ENCODE measurements at places on chromosomes 4 and X. TPM values are rescaled to one million over a fixed set of nuclear protein-coding genes. Genes with fewer than 3 reads are reported as not detected.

Gene EFHC2
- 1.9 TPM for total RNA-seq

DNA sequence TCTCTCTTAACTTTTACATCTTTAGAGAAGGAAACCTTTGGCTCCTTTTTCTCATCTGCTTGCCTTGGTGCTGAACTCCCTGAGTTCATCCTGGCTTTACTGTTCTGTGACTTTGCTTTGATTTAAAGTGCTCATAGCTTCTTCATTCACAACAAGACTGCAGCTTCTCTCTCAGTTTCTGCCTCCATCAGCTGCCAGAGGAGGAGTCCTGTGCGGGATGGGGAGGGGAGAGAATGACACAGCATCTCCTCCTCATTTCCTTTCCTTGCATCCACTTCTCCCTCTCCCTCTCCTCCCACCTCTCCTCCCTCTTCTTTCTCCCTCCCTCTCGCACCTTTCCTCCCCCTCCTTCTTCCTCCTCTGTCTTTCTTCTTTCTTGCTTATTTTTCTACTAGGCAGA, 42.0 kb downstream of the CBLL2 start:
- no peak for DNase-seq
- H3K36me3 ChIP-seq, result no peaks in the 10 kb centered on the region
- H3K4me3 ChIP-seq, result no peak overlapping the region
- no peaks in the 10 kb centered on the region for H3K4me1 ChIP-seq
- H3K27ac ChIP-seq, result no peak overlapping the region

DNA sequence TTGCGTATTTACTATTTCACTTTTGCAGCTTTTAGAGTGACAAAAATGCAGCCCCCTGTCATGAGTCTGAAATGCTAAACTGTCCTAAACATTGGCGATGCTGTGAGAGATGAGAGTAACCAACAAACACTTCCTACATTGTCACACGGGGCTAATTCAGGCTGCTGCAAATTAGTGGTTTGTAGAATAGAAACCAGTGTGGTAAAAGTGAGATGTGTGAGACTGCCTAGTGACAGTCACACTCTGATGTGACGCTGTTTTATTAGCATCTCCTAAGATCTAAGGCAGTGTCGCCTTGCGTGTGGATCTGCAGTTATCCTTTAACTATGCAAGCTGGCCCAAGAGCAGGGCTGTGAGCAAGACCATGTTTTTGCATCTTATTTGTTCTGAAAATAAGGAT, 800.2 kb upstream of the TENM3 start:
- H3K4me3 ChIP-seq, result no peak overlapping the region
- no peaks in the 10 kb centered on the region for H3K27me3 ChIP-seq
- no peak for DNase-seq
- no peaks in the 10 kb centered on the region for H3K4me1 ChIP-seq
- H3K36me3 ChIP-seq, result no peaks in the 10 kb centered on the region

GRCh38 chrX:107842715-107843400, 17.2 kb downstream of the MID2 start:
- peaks cover 1% of the 10 kb centered on the region for H3K4me1 ChIP-seq
- no peak for DNase-seq
- no peaks in the 10 kb centered on the region for H3K27me3 ChIP-seq
- H3K36me3 ChIP-seq, result no peaks in the 10 kb centered on the region
- no peak overlapping the region for H3K4me3 ChIP-seq

Gene JCHAIN
- total RNA-seq, result 8.4 TPM

Gene PRRG1
- 7.5 TPM for total RNA-seq

GRCh38 chr4:13701937-13702446, 74.5 kb upstream of the BOD1L1 start:
- DNase-seq, result no peak
- H3K4me3 ChIP-seq, result no peak overlapping the region
- H3K27ac ChIP-seq, result no peak overlapping the region
- H3K4me1 ChIP-seq, result no peaks in the 10 kb centered on the region
- no peaks in the 10 kb centered on the region for H3K36me3 ChIP-seq
- H3K27me3 ChIP-seq, result no peaks in the 10 kb centered on the region

DNA sequence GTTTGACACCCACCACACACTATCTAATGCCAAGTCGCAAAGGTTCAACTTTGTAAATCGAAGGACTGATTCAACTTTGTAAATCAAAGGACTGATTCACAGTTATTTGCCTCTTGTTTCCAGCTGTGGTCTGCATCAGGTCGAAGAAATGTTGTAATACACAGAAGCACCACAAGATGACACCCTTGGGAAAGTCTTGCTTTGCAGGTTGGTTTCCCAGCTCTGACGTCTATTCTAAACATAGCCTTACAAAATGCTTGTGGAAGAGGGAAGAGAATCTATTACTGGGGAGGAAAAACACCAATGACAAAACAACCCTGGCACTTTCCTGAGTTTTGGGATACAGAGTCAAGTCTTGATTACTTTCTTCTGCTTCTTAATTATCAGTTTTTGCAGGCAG, 35.3 kb downstream of the SUPT20HL1 start:
- H3K27me3 ChIP-seq, result no peaks in the 10 kb centered on the region
- no peak overlapping the region for H3K4me3 ChIP-seq
- no peaks in the 10 kb centered on the region for H3K36me3 ChIP-seq
- no peak overlapping the region for H3K27ac ChIP-seq

DNA sequence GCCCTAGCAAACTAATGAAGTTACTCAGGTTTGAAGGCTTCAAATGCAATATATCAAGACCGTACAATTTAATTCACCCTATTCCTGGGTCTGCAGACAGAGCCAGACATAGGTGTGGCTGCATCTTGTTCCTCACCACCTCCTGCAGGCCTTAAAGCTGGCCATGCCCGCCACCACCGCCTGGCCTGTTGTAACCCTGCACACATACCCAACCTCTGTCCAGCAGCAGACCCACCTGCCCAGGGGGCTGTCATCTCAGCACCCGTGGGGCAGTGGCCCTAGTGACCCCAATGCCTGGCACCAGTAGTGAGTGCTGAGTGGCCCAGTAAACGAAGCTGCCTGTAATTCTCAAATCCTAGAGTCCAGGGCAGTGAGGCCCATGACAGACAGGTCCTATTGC, 40.7 kb downstream of the ZBTB49 start:
- H3K27me3 ChIP-seq, result no peaks in the 10 kb centered on the region
- H3K27ac ChIP-seq, result no peak overlapping the region
- no peak for DNase-seq
- H3K4me1 ChIP-seq, result no peaks in the 10 kb centered on the region

- no peak overlapping the region for H3K27ac ChIP-seq
- H3K4me3 ChIP-seq, result no peak overlapping the region
- DNase-seq, result no peak
- no peaks in the 10 kb centered on the region for H3K36me3 ChIP-seq
- no peaks in the 10 kb centered on the region for H3K27me3 ChIP-seq
- no peaks in the 10 kb centered on the region for H3K4me1 ChIP-seq
These were observed 45.5 kb downstream of the TMEM144 start for GRCh38 chr4:158255727-158256324.

DNA sequence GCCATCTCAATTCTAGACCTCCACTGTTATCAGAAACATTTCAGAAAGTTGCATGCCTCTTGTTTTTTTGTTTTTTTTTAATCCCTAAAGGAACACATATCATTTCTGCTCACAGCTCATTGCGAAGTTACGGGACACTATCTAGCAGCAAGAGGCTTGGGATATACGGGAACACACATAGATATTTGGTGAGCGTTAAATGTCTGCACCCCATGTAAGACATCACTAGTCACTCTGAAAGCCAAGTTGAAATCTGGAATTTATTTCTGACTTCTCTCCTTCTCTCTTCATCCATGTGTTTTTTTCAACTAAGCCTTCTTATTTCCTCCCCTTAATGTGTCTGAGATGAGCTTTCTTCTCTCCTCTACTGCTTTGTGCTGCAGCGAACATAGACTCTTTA, 683.7 kb downstream of the PDHA2 start:
- H3K36me3 ChIP-seq, result no peaks in the 10 kb centered on the region
- no peak overlapping the region for H3K27ac ChIP-seq
- no peak overlapping the region for H3K4me3 ChIP-seq
- no peak for DNase-seq

- H3K36me3 ChIP-seq, result no peaks in the 10 kb centered on the region
- no peaks in the 10 kb centered on the region for H3K27me3 ChIP-seq
- no peak for DNase-seq
- H3K4me1 ChIP-seq, result peaks cover 9% of the 10 kb centered on the region
- no peak overlapping the region for H3K4me3 ChIP-seq
- no peak overlapping the region for H3K27ac ChIP-seq
These were observed 98.8 kb downstream of the SOWAHB start for GRCh38 chr4:76799140-76799539.

Gene DUSP21
- not detected for total RNA-seq

Gene FGF5
- 0.27 TPM for total RNA-seq

GRCh38 chr4:118373614-118374255, 20.9 kb upstream of the PRSS12 start:
- H3K27ac ChIP-seq, result no peak overlapping the region
- H3K27me3 ChIP-seq, result no peaks in the 10 kb centered on the region
- H3K36me3 ChIP-seq, result no peaks in the 10 kb centered on the region
- H3K4me1 ChIP-seq, result no peaks in the 10 kb centered on the region
- no peak for DNase-seq
